ENCODE measurements at places on chromosomes 3 and 15. TPM values are rescaled to one million over a fixed set of nuclear protein-coding genes. Genes with fewer than 3 reads are reported as not detected.

The P2RY1 gene
- 4.0 TPM for total RNA-seq

The IGF2BP2 gene
- total RNA-seq = 36.8 TPM

The SNX4 gene
- 48.1 TPM for total RNA-seq

The FETUB gene
- not detected for total RNA-seq

The NAA80 gene
- 5.5 TPM for total RNA-seq

The LRRC2 gene
- under 0.01 TPM for total RNA-seq

The HRG gene
- not detected for total RNA-seq

The CHRFAM7A gene
- 0.17 TPM for total RNA-seq

The STRIT1 gene
- not detected for total RNA-seq

The MYRIP gene
- total RNA-seq = not detected

The C2CD4B gene
- total RNA-seq = not detected

The MEX3B gene
- 3.2 TPM for total RNA-seq

The CELF6 gene
- 0.15 TPM for total RNA-seq

The TF gene
- total RNA-seq = 0.17 TPM

The CCR1 gene
- total RNA-seq = 7.6 TPM

The CCRL2 gene
- total RNA-seq = 0.29 TPM

The CFAP100 gene
- total RNA-seq = not detected

The SLC25A20 gene
- total RNA-seq = 18.5 TPM

The ARNT2 gene
- 4.7 TPM for total RNA-seq

The SLC28A2 gene
- total RNA-seq = not detected

The PLIN1 gene
- 0.50 TPM for total RNA-seq

The LCMT2 gene
- total RNA-seq = 7.4 TPM

The NIT2 gene
- total RNA-seq = 14.1 TPM

The IL17RC gene
- 58.9 TPM for total RNA-seq

The SLC12A1 gene
- total RNA-seq = not detected

The GOLGA6L4 gene
- total RNA-seq = 3.6 TPM

The SLC9C1 gene
- total RNA-seq = not detected

The ZNF445 gene
- 9.9 TPM for total RNA-seq

The PPP1R14D gene
- not detected for total RNA-seq

The KCNMB3 gene
- 0.50 TPM for total RNA-seq

The CIP2A gene
- 5.8 TPM for total RNA-seq

The LPCAT4 gene
- total RNA-seq = 12.8 TPM

The SEMA6D gene
- total RNA-seq = 6.6 TPM

The LRIG1 gene
- 48.7 TPM for total RNA-seq

The GP9 gene
- total RNA-seq = not detected

The QTRT2 gene
- 15.6 TPM for total RNA-seq

The P2RY14 gene
- total RNA-seq = not detected

Measured in smooth muscle cell of trachea (primary cell).